Pancreas (tissue), 10 donors: ENCODE measurements at places on chromosomes 13 and 19. TPM values are rescaled to one million over a fixed set of nuclear protein-coding genes. Genes with fewer than 3 reads are reported as not detected.

TOMM40 gene
- total RNA-seq: 15.3 TPM

SHD gene
- not detected for total RNA-seq

DACH1 gene
- 3.1 TPM for total RNA-seq

OR7C1 gene
- total RNA-seq: not detected

DNA sequence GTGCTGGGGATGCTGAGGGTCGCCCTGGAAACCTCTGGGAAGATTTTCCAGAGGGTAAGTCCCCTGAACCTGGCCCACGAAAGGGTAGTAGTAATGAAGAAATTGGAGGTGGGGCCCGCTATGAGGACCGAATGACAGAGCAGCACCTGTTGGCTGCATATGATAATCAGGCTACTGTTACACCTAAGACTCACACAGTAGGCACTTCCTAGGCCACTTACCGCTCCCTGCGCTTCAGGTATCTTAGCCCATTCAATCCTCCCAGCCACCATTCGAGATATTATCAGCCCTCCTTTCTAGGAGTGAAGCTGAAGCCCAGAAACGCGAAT lies 4.3 kb upstream of the LRFN3 start:
- no peak for DNase-seq
- no peaks in the 10 kb centered on the region for H3K4me1 ChIP-seq
- H3K4me3 ChIP-seq: no peak overlapping the region
- H3K27ac ChIP-seq: no peak overlapping the region

DNA sequence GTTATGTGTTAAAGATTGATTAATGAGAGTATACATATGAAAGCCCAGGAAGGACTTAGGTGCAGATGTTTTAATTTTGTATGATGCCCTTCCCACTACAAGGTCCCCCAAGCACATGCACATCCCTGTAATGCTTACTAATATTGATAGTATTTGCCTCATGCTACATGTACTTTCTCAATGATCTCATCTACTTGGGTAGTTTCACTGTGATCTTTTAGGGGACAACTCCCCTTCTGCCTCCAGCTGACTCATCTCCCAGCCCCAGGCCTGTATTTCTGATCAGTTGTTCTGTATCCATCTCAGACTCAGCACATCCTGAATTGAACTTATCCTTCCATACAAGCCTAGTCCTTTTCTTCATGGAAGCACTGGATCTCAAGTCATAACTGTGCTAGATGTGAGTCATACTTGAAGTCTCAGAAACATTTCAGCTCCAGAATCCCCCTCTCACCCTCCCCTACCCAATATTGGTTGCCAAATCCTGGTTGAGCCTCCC lies 49.4 kb upstream of the INTS6 start:
- H3K27me3 ChIP-seq: no peaks in the 10 kb centered on the region
- no peak for DNase-seq
- H3K27ac ChIP-seq: no peak overlapping the region
- H3K4me3 ChIP-seq: no peak overlapping the region

DNA sequence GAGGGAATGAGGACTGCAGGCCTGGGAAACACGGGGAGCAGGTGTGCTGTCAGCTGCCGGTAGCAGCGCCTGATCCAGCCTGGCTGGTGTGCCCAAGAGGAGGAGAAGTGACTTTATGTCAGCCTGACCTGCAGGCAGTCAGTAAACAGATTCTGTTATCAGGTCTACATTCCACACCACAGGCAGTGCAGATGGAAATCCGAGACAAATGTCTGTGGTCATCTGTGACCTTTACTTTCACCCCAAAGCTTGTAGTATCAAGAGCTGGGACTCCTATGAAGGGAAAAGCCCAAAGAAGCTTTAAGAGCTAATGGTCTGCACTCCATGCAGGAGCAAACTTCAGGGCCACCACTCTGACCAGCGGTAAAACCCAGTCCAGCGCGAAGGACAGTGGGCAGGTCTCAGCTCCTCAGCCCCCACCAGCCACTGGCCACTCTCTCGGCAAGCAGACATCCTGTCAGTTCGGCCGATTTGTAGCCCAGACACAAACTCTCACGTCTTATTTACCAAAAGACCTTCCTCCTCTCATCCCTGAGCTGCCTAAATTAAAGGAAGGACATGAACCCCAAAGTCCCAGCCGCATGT lies 7.7 kb downstream of the EPS15L1 start:
- no peaks in the 10 kb centered on the region for H3K27me3 ChIP-seq
- no peak for DNase-seq
- no peak overlapping the region for H3K4me3 ChIP-seq
- no peaks in the 10 kb centered on the region for H3K36me3 ChIP-seq
- H3K27ac ChIP-seq: no peak overlapping the region

DNA sequence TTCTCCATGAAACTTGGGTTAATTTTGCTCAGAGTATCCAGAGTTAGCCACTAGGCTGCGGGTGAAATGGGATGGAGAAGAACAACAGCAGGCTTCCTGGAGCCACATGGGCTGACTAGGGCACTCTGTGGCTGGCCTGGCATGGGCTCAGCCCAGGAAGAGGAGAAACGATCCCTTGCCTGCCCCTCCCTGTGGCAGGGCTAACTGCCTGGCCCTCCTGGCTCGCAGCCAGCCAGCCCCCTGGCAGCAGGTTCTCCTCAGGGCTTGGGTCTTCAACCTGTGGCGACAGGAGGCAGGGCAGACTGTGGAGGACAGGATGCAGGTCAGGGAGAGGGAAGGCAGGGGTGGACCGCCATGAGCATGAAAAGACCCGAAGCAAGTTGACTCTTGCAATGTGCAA lies 78.7 kb upstream of the GPR183 start:
- H3K27me3 ChIP-seq: no peaks in the 10 kb centered on the region
- H3K36me3 ChIP-seq: no peaks in the 10 kb centered on the region
- no peak overlapping the region for H3K4me3 ChIP-seq
- no peaks in the 10 kb centered on the region for H3K4me1 ChIP-seq

- no peaks in the 10 kb centered on the region for H3K36me3 ChIP-seq
- H3K4me3 ChIP-seq: no peak overlapping the region
These were observed 138.6 kb downstream of the KCNRG start for GRCh38 chr13:50153876-50154275.

GRCh38 chr13:72295153-72295552 lies 428.1 kb upstream of the DACH1 start:
- no peak overlapping the region for H3K4me3 ChIP-seq
- H3K36me3 ChIP-seq: no peaks in the 10 kb centered on the region
- DNase-seq: no peak
- no peaks in the 10 kb centered on the region for H3K4me1 ChIP-seq
- H3K27ac ChIP-seq: no peak overlapping the region

- H3K4me3 ChIP-seq: no peak overlapping the region
- peaks cover 6% of the 10 kb centered on the region for H3K27me3 ChIP-seq
- no peaks in the 10 kb centered on the region for H3K36me3 ChIP-seq
- DNase-seq: no peak
These were observed 238.9 kb downstream of the TSHZ3 start for GRCh38 chr19:31110336-31110735.

GRCh38 chr19:53553865-53554791 lies 16.2 kb downstream of the ZNF331 start:
- peak overlapping the region; percentile 67 for H3K27ac ChIP-seq
- H3K27me3 ChIP-seq: no peaks in the 10 kb centered on the region
- H3K4me1 ChIP-seq: no peaks in the 10 kb centered on the region
- peak; percentile 83 for DNase-seq

DNA sequence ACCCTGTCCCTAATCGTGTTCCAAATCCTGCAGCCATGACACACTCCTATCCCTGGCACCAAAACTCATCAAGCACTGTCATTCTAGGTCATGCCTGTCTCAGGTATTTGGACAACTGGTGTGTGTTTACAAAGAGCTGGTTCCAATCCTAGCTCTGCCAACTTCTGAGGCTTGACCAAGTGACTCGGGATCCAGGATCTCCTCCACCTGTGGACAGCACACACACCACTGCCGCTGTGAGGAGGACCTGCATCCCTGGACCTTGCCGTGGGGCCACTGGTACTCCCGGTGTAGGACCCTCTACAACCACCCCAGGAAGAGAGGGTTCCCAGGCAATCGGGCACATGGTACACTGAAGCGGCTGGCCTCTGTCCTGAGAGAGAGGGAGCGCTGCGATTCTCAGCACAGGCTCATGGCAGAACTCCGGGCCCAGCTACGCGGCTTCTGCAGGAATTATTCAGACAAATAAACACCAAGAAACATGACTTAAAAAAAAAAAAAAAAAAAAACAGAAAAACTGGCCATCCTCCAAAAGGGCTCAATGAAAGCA lies 20.4 kb downstream of the MLLT1 start:
- no peaks in the 10 kb centered on the region for H3K27me3 ChIP-seq
- peaks cover 3% of the 10 kb centered on the region for H3K4me1 ChIP-seq
- H3K36me3 ChIP-seq: no peaks in the 10 kb centered on the region
- H3K4me3 ChIP-seq: no peak overlapping the region

DNA sequence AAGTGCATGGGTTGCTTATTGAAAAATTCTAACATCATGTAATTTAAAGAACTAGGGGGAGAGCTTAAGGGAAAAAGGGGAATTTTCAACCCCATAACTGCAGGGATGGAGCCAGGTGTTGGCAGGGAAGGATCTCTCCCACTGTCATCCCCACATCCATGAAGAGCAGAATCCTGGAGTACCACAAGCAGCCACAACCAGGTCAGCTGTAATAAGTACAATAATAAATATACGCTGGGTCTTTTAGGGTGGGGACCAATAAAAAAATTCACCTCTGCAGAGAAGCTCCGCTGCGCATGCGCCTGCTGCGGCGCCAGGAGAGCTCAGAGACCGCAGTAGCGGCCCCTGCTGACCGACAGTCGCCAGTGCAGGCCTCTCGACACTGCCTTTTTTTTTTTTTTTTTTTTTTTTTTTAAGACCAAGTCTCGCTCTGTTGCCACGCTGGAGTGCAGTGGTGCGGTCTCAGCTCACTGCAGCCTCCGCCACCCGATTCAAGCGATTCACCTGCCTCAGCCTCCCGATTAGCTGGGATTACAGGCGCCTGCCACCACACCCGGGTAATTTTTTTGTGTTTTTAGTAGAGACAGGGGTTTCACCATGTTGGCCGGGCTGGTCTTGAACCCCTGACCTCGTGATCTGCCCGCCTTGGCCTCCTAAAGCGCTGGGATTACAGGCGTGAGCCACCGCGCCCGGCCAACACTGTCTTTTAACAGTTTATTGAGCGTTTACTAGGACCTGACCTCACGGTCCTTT lies 2.5 kb upstream of the EEF2 start:
- H3K4me1 ChIP-seq: peaks cover 34% of the 10 kb centered on the region
- peak; percentile 85 for DNase-seq
- H3K4me3 ChIP-seq: no peak overlapping the region
- no peak overlapping the region for H3K27ac ChIP-seq
- H3K27me3 ChIP-seq: no peaks in the 10 kb centered on the region
- peaks cover 5% of the 10 kb centered on the region for H3K36me3 ChIP-seq

GRCh38 chr13:72390909-72391308 lies 336.5 kb downstream of the MZT1 start:
- no peaks in the 10 kb centered on the region for H3K4me1 ChIP-seq
- H3K36me3 ChIP-seq: no peaks in the 10 kb centered on the region
- no peaks in the 10 kb centered on the region for H3K27me3 ChIP-seq
- no peak overlapping the region for H3K4me3 ChIP-seq
- no peak overlapping the region for H3K27ac ChIP-seq

- H3K27me3 ChIP-seq: no peaks in the 10 kb centered on the region
- H3K27ac ChIP-seq: no peak overlapping the region
- DNase-seq: no peak
- H3K4me3 ChIP-seq: no peak overlapping the region
- no peaks in the 10 kb centered on the region for H3K36me3 ChIP-seq
These were observed 67.3 kb downstream of the FOXO1 start for GRCh38 chr13:40599124-40599523.

DNA sequence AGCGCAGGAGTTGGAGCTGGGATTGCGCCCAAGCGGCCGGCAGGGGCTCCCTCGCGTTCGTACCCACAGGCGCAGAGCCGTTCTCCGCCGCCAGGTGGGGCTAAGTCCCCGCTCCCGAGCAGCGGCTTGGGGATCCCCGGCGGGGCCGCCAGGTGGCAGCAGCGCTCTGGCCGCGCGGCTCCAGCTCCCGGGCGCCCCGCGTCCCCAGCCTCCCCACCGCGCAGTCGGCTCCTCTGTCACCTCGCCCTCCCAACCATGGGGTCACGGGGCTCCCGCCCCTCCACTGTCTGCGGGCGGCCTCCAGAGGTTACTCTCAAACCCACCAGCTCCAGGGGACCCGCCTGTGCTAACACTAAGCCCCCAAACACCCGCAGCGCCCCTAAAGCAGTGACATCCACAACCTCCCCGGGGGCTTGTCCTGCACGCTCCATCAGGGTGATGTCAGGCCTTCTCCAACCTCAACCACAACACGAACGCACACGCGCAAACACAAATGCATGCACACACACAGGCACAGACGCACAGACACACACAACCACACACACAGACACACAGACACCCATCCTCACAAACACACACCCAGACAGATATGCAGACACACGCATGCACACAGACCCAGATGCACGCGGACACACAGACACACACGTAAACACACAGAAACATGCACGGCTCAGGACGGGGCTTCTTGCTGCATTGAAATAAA lies 18.4 kb upstream of the KCTD15 start:
- H3K27ac ChIP-seq: no peak overlapping the region
- no peaks in the 10 kb centered on the region for H3K4me1 ChIP-seq
- peak; percentile 89 for DNase-seq
- H3K36me3 ChIP-seq: no peaks in the 10 kb centered on the region
- no peak overlapping the region for H3K4me3 ChIP-seq

GRCh38 chr13:51659276-51660127 lies 75.2 kb downstream of the WDFY2 start:
- H3K36me3 ChIP-seq: no peaks in the 10 kb centered on the region
- H3K4me3 ChIP-seq: no peak overlapping the region
- no peak for DNase-seq
- no peaks in the 10 kb centered on the region for H3K27me3 ChIP-seq
- no peaks in the 10 kb centered on the region for H3K4me1 ChIP-seq
- no peak overlapping the region for H3K27ac ChIP-seq

- H3K27me3 ChIP-seq: no peaks in the 10 kb centered on the region
- DNase-seq: no peak
These were observed 4.0 kb upstream of the RFXAP start for GRCh38 chr13:36815062-36815461.

DNA sequence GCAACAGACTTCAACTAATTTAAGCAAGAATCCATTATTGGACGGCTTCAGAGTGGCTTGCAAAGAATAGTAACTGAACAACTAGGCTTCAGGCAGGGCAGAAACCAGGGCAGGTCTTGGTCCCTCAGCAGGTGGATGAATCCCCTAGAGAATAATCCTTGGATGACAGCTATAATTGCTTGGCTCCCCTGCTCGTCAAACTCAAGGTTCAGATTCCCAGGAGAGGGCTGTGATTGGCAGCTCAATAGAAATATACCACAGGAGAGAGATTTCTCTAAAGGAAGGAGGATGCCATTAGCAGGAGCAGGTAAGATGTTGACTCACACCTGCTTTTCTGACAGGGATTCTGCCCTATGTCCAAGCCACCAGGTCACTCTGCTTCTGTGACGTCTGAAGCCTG lies 89.6 kb upstream of the PCDH8 start:
- H3K36me3 ChIP-seq: no peaks in the 10 kb centered on the region
- no peak for DNase-seq
- no peak overlapping the region for H3K4me3 ChIP-seq
- H3K27me3 ChIP-seq: no peaks in the 10 kb centered on the region
- no peaks in the 10 kb centered on the region for H3K4me1 ChIP-seq
- no peak overlapping the region for H3K27ac ChIP-seq
